ENCODE measurements at places on chromosomes 13 and 19.

GRCh38 chr13:97223711-97224541 lies 1.8 kb downstream of the MBNL2 start:
- DNase-seq: peak; percentile 93

GRCh38 chr19:41711376-41712261 lies 3.2 kb downstream of the CEACAM5 start:
- DNase-seq: no peak

DNA sequence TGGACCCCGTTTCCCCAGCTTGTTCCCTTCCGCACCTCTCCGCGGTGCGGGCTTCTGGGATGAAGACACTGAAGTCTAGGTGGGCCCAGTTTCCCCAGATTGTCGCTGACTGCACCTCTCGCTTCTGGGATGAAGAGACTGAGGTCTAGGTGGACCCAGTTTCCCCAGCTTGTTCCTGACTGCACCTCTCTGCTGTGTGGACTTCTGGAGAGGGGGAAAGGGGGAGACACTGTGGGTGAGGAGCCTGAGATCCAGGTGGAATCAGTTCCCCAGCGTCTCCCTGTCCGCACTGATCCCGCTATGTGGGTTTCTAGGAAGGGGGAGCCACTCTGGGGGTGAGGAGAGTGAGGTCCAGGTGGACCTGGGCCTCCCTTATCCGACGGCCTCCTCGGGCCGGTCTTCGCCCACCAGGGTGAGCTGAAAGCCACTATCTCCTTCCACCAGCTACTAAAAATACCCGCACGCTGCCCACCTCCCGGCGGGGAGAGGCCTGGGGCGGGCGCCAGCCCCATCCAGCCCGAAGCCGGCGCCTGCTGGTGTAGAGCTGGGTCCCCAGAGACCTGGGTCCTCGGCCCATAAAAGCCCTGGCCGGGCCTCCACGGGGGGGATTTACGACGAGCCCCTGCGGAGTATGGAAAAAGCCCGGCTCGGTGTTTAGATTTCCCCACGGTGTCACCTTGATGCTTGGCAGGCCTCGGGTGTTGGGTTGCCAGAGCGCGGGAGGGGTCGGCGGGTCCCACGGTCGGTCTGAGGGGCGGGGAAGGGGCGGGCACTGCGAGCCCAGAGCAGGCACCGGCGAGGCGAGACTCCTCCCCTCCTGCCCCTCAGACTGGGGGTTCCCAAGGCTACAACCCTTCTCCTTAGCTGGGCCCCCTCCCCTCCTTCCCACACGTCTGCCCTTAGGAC lies 10.6 kb downstream of the FUT6 start:
- no peak for DNase-seq

- peak; percentile 25 for DNase-seq
These were observed 40.3 kb downstream of the RCBTB2 start for GRCh38 chr13:48492470-48493065.

DNA sequence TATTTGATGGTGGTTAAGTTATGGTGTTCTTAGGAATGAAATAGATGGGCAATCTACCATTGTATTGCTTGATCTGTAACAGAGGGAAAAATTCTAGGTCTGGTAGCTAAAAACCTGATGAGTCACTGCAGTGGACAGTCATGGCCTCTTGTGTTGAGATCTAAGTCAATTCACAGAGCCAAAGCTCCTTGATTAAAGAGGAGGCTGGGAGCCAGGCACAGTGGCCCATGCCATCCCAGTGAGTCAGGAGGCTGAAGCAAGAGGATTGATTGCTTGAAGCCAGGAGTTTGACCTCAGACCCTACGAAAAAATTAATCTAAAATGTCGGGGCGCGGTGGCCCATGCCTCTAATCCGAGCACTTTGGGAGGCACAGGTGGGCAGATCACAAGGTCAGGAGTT lies 67.1 kb upstream of the KPNA3 start:
- DNase-seq: peak; percentile 82

DNA sequence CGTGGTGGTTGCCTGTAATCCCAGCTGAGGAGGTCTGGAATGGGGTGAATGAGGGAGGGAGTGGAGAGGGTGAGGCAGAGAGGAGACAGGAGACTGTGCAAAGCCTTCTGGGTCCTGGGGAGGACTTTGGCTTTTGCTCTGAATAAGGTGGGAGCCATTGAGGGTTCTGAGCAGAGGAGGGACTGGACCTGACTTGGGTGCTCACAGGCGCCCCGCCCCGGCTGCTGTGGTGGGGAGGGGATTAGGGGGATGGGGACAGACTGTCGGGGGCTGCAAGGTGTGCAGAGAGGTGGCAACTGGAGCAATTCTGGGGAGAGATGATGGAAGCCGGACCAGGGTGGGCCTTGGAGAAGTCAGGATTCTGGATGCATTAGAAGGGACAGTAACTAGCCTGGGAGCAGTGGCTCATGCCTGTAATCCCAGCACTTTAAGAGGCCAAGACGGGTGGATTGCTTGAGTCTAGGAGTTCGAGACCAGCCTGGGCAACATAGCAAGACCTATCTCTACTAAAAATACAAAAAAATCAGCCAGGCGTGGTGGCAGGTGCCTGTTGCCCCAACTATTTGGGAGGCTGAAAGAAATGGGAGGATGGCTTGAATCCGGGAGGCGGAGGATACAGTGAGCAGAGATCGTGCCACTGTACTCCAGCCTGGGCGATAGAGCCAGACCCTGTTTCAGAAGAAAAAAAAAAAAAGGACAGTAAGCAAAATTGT lies 16.1 kb upstream of the NANOS3 start:
- DNase-seq: no peak

DNA sequence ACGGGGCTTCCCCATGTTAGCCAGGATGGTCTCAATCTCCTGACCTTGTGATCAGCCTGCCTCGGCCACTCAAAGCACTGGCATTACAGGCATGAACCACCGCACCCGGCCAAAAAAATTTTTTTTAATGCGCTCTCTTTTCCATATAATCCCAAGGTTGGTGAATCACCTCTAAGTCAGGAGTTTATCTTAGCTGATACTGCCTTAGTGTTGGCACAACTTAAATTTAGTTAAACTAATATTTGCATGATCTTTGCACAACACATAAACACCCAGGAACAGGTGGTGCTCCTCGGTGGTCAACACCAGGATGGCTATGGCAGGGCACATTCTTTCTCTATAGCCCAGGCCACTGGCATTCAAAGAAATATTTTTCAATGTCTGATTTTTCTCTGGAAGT lies 24.1 kb upstream of the PSG7 start:
- no peak for DNase-seq

DNA sequence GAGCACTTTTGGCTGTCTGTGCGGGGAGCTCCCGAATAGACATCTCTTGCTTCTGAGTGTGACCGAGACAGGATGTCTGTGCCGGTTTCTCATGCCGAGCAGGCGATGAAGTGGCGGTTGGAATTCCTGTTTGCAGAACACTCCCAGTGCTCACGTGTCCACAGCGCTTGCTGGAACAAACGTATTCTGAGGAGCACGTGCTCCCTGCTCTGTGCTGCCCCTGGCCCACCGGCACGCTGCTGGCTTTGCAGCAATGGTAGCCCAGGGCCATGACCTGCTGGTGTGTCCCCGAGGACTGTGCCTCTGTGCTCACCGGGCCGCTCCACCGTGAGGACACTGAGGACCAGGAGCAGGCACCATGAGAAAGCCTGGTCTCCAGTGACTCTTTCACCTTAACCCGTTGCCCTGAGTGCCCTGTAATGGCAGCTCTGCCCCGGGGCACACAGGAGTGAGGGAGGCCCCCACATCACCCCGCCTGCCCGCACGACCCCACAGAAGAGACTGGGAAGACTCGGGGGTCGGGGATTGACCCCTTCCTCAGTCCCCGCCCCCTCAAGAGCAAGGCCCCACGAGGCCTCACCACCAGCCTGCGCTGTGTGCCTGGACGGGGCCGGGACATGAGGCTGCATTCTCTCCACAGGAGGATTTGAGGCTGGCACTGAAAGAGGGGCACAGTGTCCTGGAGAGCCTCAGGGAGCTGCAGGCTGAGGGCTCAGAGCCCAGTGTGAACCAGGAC lies 40.0 kb upstream of the F7 start:
- DNase-seq: peak; percentile 63

GRCh38 chr19:47240996-47241918 lies 10.3 kb upstream of the BBC3 start:
- DNase-seq: peak; percentile 85

DNA sequence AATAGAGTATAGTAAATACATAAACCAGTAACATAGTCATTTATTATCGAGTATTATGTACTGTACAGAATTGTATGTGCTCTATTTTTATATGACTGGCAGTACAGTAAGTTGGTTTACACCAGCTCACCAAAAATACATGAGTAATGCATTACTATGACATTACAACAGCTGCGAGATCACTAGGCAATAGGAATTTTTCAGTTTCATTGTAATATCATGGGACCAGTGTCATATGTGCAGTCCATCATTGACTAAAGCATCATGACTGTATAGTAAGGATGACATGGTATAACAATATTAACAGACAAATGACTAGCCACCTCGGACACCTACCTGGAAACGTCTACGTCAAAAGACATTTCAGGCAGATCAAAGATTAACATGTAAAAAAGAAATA lies 33.6 kb downstream of the ATP7B start:
- DNase-seq: no peak

GRCh38 chr13:45368005-45368404 lies 27.0 kb upstream of the TPT1 start:
- DNase-seq: no peak

- peak; percentile 95 for DNase-seq
These were observed 237.4 kb downstream of the RGCC start for GRCh38 chr13:41694545-41695301.

GRCh38 chr19:41545547-41545946 lies 30.4 kb upstream of the CEACAM21 start:
- no peak for DNase-seq

GRCh38 chr19:47112166-47112996 lies 1.2 kb downstream of the ZC3H4 start:
- DNase-seq: peak; percentile 93

- no peak for DNase-seq
These were observed 19.9 kb upstream of the ARGLU1 start for GRCh38 chr13:106587787-106588186.

DNA sequence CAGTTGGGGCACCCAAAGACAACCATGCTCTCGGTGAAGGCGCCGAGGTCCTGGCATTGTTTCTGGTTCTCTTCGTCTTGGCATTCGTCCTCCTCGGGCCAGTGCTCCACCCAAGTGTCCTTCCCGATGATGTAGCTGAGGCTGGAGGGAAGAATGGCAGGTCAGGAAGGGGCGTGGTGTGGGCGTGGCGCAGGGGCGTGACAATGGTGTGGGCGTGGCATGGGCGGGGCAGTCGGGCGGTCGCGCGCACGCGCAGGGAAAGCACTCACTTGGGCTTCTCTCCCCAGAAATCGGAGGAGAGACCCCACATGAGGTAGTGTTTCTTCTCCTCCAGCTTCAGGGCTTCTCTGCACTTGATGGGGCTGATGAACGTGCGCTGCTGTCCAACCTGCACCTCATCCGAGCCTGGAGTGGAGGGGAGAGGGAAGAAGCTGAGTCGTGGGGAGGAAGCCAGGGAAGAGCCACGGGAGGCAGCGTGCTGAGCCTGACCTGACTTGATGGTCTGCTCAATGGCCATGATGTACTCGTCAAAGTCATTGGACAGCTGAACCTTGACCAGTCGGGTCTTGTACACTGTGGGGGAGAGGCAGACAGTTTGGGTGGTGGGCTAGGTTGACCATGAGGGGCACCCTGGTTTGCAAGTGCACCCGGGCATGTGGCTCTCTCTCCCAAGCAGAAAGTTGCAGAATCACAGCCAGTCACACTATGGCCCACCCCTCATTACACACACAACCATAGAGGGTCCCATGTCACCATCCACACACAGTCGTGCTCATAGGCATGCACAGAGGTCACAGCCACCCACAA lies 8.1 kb upstream of the TNFSF14 start:
- DNase-seq: no peak

GRCh38 chr13:55418095-55418494 lies 1722.6 kb upstream of the PRR20A start:
- DNase-seq: no peak

GRCh38 chr13:32642316-32642715 lies 56.1 kb downstream of the PDS5B start:
- DNase-seq: no peak

DNA sequence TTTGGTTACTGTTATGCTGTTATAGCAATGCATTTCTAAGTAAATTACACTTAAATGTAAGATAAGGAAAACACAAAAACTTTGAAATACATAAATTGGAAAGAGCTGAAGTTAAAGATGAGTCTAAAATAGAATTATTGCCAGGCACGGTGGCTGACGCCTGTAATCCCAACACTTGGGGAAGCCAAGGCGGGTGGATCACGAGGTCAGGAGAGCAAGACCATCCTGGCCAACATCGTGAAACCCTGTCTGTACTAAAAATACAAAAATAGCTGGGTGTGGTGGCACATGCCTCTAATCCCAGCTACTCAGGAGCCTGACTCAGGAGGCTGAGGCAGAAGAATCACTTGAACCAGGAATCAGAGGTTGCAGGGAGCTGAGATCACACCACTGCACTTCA lies 905.4 kb upstream of the GPC6 start:
- DNase-seq: no peak

GRCh38 chr13:92433386-92433785 lies 793.2 kb upstream of the GPC6 start:
- DNase-seq: no peak

GRCh38 chr13:99357131-99357596 lies 50.0 kb upstream of the GPR183 start:
- peak; percentile 31 for DNase-seq

- DNase-seq: peak; percentile 49
These were observed 4.0 kb upstream of the GRIN3B start for GRCh38 chr19:996051-996838.

DNA sequence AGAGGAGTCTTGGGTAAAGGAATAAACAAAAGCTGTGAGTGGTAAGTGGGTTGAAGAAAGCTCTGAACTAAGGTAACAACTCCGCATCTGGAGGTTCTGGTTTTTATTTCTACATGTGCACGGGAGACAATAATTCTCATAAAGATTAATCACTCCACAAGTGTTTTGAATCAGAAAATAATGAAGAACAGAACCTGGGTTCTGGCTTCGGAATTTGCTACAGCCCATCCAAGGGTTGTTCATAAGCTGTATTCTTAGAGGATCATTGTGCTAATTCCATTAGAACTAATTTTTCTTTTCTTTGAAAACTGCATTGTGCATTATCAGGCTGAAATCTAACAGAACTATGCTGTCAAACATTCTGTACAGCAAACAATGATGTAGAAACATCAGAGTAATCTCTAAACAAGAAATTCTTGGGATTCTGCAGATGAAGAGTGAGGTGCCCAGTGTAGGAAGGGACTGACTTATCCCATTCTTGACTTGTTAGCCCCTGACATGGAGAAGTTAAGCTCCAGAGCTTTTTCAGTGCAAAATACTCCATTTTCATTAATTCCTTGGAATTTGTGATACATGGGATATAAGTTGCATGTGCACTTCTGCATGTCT lies 368.2 kb downstream of the COG6 start:
- no peak for DNase-seq

GRCh38 chr19:30316560-30317106 lies 55.6 kb upstream of the ZNF536 start:
- DNase-seq: no peak

Data from fibroblast of skin of scalp (primary cell).